ENCODE measurements at places on chromosomes 7 and 10.

DNA sequence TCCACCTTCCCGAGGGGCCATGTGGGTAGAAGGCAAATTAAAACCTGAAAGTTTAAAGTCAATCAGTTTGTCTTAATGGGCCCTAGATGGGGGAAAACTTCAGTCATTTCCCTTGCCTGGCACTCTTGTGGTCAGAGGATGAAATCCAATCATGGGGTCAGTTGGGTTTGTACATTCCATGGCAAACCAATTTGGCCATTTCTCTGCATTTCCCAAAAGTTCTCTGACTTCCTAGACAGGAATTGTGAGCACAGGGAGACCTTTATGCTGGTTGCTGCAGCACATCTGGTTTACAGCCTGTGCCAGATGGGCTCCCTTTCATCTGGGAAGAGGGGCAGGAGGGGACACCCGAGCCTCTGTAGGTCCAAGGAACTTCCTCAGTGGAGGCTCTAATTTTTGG, 113.0 kb downstream of the CYP26A1 start:
- DNase-seq: no peak

DNA sequence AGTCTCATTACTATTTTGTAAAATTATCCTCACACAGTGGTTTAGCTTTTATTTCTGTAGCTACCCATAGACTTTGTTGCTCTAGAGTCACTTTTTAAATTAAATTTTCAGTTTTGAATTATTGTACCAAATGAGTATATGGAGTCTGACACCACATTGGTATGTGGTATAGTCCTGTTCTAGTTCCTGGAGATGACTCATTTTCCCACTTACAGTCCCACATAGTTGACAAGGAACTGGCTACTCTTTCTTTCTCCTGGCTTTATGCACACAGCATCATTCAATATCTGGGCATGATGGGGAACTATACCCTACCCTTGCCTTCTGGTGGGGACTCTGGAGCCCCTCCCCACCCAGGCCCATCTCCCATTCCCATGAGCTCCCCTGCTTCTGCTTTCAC, 92.6 kb upstream of the RAB11FIP2 start:
- no peak for DNase-seq

DNA sequence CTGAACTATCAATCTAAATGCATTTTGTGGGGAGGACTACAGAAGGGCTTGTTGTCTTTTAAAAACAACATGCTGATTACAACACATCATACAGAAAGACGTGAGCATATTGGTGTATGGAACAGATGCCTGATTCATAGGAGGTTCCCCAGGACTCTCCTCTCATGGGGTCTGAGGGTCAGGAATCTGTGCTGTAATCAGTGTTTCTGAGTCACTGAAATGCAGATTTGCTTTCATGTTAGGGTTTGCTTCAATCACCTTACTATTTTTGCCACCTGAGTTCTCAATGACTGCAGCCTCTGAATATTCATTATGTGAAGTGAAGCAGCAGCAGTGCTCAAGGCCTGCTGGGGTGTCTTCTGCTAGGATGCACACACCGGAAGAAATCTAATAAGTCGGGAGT, 550 bp upstream of the ANK3 start:
- no peak for DNase-seq

GRCh38 chr7:131104596-131105293, 222.9 kb upstream of the MKLN1 start:
- no peak for DNase-seq

- DNase-seq: peak; percentile 48
Observed at GRCh38 chr10:50275650-50276235, 24.4 kb upstream of the ASAH2 start.

DNA sequence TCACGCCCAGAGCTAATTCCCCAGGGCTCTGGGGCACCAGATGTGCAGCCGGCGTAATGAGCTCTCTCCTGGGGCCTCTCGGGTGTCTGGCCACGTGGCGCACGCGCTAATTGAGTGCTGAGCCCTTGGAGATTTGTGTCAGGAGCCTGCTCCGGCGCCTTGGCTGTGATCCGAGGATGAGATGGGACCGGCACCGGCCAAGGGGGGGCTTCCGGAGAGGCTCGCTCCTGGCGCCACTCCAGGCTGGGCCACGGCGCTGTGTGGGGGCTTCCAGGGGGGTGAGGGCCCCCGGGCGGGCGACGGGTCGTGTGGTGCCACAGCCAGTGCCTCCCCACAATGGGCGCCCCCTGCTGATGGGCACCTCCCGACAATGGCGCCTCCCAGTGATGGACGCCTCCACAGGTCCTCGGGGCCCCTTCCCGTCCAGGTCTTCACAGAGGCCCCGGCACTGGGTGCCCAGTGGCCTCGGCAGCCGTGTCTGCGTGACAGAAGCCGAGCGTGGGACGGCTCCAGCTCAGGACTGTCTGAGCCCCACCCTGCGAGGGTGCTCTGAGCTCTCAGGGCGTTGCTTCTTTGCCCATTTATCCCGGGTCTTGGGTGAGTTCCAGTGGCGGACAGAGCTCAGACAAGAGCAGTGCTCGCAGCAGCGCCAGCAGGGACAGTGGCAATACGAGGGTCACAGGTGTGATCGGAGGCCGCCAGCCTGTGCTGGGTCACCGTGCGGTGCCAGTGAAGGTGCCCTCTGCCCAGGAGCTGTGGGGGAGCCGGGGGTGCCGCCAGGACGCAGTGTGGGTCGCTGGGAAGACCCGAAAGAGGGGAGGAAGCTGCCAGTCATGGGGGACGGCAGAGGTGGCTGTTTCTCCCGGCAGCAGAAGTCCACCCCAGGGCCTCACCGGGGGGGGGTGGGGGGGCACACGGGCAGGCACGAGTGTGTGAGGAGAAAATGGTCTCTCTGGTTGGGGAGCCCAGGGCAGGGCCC, 8.2 kb upstream of the NKX6-2 start:
- DNase-seq: no peak

- no peak for DNase-seq
Observed at GRCh38 chr7:64946772-64947171, 43.7 kb downstream of the ZNF273 start.

DNA sequence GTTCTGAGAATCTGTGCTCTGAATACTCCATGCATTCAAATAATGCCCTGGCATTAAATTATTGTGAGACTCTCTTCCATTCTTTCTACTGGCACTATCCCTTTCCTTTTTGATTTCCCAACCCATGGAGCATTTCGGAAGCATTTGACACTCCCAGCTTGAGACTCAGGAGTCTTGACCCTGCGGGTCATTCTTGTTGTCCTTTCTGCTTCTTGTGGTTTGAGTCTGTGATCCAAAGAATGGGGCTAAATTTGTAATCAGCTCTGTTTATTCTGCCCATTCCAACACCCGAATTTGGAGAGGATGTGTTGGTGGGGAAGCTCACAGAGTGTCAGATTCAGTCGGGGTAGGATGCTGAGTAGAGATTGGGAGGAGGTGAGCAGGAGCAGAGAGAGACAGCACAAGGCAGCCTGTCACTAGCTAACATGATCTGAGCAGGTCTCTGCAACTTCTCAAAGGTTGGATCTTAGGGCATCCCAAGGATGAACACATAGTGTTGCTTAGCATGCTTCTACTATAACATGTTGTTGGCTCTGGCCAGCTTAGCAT, 80.4 kb upstream of the BMPER start:
- DNase-seq: no peak

- no peak for DNase-seq
Observed at GRCh38 chr7:157557263-157557662, 220.5 kb downstream of the DNAJB6 start.

- no peak for DNase-seq
Observed at GRCh38 chr10:19876570-19876969, 60.3 kb downstream of the PLXDC2 start.
